ENCODE measurements at places on chromosomes 5 and 9.

DNA sequence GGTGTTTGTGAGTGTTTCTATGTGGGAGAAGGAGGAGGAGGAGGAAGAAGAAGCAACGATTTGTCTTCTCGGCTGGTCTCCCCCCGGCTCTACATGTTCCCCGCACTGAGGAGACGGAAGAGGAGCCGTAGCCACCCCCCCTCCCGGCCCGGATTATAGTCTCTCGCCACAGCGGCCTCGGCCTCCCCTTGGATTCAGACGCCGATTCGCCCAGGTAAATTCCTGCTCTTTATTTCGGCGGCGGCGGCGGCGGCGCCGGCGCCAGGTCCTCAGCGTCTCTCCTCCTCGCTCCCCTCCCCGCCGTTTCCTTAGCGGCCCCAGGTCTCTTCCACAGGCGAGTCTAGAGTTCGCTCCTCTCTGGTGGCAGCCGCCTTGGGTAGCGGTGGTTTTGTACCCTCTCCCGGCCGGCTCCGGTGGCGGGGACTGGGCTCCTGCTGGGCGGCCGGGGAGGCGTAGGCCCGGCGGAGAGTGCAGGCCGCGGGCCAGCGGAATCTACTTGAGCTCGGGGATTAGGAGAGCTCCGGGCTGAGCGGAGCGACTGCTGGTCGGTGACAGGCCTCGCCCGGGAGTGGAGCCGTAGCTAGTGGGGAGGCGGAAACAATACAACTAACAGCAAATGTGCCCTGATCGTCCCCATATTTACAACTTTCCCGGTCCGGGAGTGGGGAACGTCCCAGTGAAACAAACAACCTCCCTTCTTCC lies 547 bp downstream of the NIPBL start:
- DNase-seq = peak; percentile 61

DNA sequence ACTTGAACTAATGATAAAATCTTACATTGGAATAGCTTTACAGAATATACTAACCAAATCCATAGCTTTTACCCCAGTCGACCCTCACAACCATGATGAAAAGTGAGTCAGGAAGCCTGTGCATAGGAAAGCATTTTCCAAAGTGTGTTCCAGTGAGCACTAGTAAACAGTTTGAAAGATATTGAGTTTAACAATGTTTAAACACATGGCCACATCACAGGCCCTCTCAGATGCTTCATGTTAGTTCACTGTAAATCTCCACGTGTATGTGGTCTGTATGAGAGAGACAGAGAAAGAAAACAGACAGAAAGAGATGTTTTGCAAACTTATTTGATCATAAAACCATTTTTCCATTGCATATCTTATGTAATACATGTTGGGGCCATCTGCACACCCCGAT lies 27.0 kb downstream of the PRUNE2 start:
- no peak for DNase-seq

DNA sequence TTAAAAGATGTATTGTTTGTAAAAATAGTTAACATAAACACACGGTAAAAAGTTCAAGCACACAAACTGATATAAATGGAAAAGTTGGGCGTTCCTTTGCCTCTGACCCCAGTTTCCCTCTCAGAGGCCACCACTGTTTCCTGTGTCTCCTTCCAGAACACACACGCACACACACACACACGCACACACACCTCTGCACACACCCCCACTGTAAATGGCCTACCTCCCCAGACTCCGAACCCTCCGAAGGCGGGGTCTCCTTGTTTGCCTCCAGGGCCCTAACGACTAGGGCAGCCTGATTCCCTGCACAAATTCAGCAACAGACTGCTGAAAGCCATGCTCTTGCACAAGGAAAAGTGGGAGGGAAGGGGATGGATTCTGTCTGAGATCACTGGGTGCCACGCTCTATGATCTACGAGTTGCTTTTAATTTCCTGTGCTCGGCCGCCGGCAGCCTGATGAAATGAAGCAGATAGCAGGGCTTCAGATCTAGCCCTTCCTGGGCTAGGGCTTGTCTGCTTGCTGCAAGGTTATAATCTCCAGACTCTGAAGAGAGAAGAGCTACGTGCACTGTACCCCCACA lies 184.0 kb upstream of the IL12B start:
- DNase-seq = no peak

DNA sequence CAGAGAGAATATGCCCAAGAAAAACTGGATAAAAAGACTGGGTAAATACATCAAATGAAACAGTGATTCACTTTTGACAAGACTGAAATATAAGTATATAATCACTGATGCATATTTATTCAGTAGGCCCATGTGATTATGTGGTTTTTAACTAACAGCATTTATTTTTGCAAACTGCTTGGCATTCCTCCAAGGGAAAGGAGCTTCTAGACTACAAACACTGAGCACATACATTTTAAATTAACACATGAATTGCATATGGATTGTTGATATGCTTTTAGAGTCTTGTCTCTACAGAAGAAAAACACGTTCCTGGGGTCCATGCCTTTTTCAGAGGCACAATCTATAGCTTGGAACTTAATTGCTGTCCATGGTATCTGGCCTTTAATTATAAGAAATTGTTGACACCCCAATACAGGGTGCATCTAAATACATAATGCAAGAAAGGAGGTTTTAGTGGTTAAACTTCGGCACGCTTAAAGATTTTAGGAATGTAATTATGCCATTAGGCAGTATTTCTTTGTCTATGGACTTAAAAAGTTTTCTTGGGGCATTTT lies 6.9 kb upstream of the MEIKIN start:
- DNase-seq = no peak

DNA sequence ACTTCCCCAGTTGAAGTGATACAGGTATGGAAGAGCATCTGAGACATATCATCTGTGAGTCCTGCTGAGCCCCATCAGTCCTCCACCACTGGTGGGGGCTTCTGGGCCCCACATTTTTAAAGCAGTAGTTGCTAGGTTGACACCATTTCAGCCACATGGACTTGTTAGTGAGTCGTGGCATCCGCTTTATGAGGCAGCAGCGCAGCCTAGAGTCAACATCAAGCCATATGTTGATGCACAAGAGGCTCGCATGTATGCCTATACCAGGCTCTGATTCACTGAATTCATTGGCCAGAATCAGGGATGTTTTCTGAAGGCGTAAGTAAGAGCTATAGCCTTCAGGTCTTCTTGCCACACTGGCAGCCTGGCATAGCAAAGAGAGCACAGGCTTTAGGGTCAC lies 26.8 kb downstream of the ZNF346 start:
- DNase-seq = no peak

GRCh38 chr5:143593723-143594122 lies 190.2 kb upstream of the NR3C1 start:
- DNase-seq = no peak

DNA sequence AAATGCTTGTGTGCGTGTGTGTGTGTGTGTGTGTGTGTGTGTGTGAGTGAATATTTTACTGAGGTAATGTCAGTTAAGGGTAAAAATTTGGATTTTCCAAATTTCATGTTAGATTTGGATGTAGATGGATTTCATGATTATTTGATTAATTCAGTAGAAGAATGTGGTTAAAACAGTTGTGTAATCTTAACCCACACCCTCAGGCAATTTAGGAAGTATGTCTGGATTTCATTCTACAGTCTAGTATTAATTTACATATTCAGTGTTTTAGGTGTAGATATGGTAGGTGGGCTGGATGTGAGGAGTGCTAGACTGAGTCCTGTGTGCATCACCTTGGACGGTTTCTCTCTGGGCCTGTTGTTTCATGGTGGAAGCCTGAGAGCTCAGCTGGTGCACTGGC lies 99.1 kb upstream of the CKMT2 start:
- no peak for DNase-seq

- DNase-seq = no peak
Measured at GRCh38 chr9:91756510-91756780, 193.6 kb downstream of the ROR2 start.

GRCh38 chr5:150186897-150187296 lies 3.0 kb upstream of the SLC6A7 start:
- DNase-seq = no peak

- no peak for DNase-seq
Measured at GRCh38 chr9:89606049-89606623, 1.3 kb downstream of the GADD45G start.

GRCh38 chr5:1755321-1755949 lies 44.2 kb downstream of the MRPL36 start:
- no peak for DNase-seq

GRCh38 chr9:37374892-37375291 lies 47.6 kb upstream of the GRHPR start:
- no peak for DNase-seq

GRCh38 chr5:135313946-135314345 lies 85.1 kb downstream of the MACROH2A1 start:
- no peak for DNase-seq

DNA sequence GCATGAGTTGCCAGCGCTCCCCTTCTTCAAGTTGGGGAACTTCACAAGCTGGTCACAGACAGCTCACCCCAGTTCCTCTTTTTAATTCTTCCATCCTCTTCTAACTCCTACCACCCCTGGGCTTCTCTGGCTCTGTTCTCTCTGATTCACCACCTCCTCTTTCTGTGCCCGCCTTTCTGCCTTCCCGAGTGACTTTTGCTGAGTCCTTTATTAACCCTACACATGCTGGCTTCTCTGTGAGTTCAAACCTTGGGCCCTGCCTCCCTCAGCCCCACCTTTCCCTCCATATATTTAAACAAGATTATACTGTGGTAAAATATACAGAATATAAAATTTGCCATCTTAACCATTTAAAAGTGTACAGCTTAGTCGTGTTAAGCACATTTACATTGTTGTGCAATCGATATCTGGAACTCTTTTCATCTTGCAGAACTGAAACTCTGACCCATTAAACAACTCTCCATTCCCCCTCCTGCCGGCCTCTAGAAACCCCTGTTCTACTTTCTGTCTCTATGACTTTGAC lies 32.0 kb downstream of the SLC46A2 start:
- DNase-seq = no peak

DNA sequence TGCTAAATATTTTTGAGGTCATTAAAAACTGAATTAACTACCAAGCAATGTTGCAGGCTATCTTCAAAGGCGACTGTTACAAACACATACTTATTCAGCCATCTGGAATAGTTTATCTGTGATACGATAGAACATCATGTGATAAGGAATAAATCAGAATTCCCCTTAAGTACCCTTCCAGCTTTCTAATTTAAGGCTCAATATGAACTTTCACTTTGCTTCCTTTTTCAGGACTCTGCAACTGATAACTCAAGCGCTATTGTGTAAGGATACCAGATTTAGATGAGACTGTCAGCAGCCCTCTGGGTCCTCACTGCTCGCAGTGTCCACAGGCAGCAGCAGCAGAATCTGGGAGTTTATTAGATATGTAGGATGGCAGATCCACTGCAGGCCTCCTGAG lies 416.3 kb downstream of the SPATA31D1 start:
- no peak for DNase-seq
